ENCODE measurements at places on chromosomes 3 and 15. TPM values are rescaled to one million over a fixed set of nuclear protein-coding genes. Genes with fewer than 3 reads are reported as not detected.

DNA sequence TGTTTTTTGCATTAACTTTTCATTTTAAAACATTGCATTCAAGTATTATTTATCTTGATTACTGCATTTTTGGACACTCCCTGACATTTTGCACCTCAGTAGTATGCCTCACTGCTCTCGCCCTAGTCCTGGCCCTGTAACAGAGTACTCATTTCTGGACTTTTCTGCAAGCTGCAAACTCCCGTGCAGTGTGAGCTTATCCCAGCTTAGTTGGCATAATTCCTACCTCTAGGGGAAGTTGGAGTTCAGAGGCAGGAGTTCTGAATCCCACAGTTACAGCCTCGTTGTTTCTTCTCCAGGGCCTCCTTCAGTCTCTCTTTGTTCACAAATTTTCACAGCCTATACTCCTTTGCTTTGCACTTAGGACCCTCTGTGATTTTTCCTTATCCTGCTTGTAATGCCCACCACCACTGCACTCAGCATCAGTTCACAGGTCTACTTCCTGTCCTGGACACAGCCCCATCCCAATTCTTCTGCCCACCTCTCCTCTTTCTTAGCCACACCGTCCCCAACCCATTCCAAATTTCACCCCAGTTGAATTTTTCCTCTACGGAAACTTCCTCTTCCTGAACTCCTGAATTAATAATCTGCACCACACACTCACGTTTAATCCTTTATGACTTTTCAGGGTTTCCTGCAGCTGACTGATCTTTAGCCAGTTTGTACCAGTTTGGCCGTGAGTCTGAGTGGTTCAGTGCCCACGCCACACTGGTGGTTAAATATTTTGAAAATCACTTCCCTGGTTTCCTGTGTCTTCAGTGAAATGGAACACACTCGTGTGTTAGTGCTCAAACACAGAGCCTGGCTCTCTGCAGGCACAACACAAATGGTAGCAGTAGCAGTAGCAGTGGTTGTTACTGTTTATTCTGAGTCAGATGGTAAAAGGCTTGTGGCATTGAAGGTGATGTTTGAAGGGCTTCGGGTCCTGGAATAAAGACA, 6.3 kb upstream of the CTSH start:
- no peak for DNase-seq

DNA sequence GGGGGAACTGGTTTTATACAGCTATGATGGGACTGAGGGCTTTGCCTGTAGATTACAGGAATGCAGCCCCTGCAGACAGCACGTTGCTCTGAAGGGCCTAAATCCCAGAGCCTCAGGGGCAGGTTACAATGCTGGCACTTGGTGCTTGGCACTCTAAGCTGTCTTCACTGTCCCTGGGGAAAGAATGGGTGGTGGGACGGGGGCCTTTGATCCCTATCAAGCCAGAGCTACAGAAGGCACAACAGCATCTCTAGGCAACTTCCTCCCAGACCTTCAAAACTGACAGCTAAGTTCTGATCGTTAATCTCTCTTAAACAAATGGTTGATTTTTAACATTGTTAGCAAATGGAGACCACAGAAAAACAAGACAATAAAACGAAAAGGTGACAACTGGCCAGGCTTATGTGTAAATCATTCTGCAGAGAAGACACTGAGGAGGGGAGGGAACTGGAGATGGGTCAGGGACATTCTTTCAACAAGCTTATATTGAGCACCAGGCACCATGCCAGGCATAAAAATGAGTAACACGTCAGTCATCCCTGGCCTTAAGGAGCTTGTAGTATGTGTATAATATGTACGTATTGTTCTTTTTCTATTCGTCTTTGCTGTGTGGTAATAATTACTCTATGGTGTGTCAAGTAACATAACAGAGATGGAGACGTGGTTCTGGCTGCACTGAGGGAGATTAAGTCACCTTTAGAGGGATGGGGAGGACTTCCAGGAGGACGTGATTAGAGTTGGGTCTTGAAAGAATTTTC, 49.1 kb downstream of the CA12 start:
- DNase-seq, result no peak

- no peak for DNase-seq
Observed at GRCh38 chr15:56440214-56440770, 24.6 kb downstream of the MNS1 start.

DNASE1L3 gene
- total RNA-seq, result not detected

DNA sequence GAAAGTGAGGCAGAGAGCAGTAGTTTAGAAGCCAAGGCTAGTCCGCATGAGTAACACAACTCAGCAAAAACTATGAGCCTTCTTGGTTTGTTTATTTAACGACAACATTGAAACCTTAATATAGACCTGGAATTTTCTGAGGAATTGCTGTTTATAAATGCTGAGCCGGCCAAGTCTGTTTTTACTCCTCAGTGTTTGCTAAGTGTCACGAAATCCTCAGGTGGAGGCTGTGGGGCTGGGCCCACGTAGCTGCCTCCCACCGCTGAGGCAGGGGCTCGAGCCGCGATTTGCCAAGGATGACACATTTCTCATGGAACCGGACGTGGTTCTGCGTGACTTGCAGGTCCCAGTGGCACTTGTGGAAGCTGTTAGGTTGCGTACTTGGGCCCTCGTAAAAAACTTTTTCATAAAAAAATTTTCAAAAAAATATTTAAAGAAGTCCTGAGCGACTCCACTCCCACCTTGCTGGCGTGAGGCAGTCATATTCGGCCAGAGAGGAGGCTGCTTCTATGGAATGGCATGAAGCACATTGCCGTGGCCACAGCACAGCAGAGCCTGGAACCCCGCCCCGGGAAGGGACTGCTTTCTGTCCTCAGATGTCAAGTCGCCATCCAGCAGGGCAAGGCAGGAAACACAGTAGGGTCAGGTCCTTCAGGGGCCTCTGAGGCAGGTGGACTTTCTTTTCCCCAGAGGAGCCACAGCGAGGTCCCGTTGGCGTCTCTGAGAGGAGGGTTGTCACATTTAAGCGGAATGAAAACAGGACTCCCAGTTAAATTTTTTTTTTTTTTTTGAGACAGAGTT, 64.8 kb upstream of the PCSK6 start:
- no peak for DNase-seq

CCR9 gene
- total RNA-seq, result not detected

CD86 gene
- not detected for total RNA-seq

- no peak for DNase-seq
Observed at GRCh38 chr3:20141851-20142250, 44.2 kb downstream of the SGO1 start.

ALS2CL gene
- 3.7 TPM for total RNA-seq

- DNase-seq, result no peak
Observed at GRCh38 chr3:8420612-8421011, 81.0 kb upstream of the LMCD1 start.

DNA sequence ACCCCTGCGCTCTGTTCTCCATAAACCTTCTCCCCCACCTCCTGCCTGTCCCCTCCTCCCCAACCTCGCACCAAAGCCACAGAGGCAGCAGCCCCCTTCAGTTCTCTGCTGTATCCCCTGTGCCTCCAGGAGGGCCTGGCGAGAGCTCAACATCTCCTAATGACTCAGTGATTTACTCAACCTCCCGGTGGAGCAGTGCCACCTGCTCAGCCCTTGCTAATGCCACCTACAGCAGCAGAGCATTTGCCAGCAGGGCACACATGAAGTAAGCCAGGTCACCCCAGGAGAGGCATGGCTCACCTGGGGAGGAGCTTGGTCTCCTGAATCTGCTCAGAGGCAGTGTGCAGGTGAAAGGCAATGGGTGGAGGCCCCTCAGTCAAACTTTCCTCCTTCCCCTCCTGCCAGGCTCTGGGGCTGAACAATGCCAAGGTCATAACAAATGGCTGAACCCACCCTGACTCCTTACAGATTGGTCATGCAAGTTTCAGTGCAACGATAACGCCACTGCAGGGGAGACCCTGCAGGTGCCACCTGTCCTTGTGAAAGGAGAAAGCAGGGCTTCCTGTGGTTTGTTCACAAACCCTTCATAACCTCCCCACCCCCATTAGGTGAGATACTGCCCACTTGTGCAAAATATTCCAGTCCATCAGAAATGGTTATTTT, 19.8 kb downstream of the TRPM1 start:
- no peak for DNase-seq

MYO5C gene
- total RNA-seq, result 63.9 TPM

DNA sequence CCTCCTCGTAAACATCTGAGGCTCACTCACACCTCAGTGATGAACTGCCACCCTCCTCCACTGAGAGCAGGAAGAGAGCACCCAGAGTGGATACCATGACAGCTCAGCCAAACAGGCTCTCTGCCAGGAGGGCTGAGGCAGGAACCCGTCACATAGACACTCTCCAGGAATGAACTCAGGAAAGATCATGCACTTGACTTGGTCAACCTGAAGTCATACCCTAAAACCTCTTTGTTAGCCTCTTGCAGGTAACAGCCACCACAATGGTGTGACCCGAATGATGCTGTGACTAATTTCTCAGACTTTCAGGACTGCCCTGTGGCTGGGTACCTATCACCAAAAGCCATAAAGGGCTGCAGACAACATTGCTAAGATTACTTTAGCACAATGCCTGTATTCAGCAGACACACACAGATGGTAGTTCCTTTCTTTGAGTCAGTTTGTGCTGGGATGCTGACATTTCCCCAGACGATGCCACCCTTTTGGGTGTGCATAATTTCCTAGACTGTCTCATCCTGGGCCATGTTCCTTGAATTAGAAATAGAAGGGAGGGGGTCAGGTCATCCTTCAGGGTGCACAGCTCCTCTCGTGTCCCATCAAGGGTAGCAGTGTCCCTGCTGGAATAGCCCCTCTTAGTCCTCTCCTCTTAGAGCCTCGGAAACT, 30.3 kb downstream of the CX3CR1 start:
- no peak for DNase-seq

THSD4 gene
- total RNA-seq, result 6.8 TPM

- no peak for DNase-seq
Observed at GRCh38 chr15:75045332-75046015, 22.1 kb downstream of the PPCDC start.

- no peak for DNase-seq
Observed at GRCh38 chr3:48738926-48739616, 22.1 kb upstream of the IP6K2 start.

- DNase-seq, result no peak
Observed at GRCh38 chr3:42179110-42179725, 86.8 kb downstream of the CCK start.

DNA sequence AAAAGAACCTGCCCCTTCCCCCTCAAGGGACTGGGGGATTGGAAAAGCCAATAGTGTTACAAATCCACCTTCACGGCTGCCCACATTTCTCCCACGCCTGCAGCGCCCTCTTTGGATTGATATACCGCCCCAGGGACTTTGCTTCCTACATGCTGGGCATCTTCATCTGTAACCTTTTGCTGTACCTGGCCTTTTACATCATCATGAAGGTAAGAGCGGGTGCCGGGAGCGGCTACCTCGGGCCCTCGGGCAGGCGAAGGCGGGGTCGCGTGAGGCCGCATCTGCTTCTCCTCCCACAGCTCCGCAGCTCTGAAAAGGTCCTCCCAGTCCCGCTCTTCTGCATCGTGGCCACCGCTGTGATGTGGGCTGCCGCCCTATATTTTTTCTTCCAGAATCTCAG, 73.1 kb downstream of the USF3 start:
- no peak for DNase-seq

DNA sequence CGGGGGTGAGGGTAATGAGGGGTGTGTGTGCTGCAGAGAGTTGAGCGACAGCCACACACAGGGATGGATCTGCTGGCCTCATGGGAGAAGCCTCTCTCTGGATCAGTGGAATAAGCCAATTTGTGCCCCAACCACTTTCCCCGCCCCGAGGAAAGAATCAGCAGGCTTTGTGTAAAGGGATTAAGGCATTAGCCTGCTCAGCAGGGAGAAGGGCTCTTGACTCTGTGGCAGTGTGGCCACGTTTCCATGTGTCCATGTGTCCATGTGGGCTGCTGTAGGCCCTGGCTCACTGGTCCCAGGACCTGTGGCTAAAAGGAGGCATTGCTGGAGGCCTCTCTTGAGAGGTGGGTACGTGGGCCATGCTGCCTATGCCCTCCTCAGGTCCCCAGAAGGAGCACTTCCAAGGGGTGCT, 104.7 kb downstream of the HMG20A start:
- no peak for DNase-seq

DNA sequence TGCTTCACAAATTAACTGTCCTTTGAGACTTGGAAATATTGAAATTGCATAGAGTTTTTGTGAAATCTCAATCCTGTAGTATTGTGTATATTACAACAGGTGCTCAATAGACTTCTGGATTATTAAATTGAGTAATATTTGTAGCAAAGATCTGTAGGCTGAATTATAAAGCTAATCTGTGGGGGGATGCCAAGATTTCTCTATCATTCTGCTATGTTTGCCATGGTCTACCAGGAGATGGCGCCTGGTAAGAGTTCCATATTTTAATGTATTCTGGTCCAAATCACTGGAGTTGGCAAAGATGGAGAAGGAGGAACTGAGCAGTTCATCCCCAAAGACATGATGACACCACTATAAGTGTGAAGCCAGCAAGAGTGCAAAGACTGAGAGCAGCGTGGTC, 340.9 kb upstream of the TPRG1 start:
- DNase-seq, result no peak
